ENCODE measurements at places on chromosomes 3 and 15.

GRCh38 chr3:155664925-155665695 lies 79.8 kb downstream of the PLCH1 start:
- no peak for DNase-seq

GRCh38 chr15:58852347-58852746 lies 81.1 kb downstream of the SLTM start:
- DNase-seq: no peak

GRCh38 chr15:70182858-70183695 lies 85.4 kb upstream of the TLE3 start:
- no peak for DNase-seq

DNA sequence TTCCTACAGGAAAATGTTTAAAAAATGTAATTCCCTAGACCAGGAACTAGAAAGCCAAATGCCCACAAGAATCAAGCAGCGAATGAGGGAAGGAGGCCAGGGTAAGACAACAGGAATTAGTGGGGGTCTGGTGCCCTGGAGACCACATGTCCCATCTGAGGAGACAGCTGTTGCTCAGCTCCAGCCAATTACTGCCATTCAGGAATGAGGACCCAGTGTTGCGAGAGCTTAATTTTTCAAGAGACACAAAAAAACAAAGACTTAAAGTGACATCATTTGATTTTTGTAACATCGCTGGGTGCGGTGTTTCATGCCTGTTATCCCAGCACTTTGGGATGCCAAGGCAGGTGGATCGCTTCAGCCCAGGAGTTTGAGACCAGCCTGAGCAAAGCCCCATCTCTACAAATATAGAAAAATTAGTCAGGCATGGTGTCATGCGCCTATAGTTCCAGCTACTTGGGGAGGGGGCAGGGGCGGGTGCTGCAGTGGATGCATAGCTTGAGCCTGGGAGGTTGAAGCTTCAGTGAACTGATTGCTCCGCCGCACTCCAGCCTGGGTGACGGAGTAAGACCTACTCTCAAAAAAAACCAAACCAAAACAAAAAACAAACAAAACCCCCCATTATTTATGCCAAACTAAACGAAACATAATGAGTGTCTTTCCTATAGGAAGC lies 52.8 kb upstream of the LRIG1 start:
- DNase-seq: peak; percentile 40

DNA sequence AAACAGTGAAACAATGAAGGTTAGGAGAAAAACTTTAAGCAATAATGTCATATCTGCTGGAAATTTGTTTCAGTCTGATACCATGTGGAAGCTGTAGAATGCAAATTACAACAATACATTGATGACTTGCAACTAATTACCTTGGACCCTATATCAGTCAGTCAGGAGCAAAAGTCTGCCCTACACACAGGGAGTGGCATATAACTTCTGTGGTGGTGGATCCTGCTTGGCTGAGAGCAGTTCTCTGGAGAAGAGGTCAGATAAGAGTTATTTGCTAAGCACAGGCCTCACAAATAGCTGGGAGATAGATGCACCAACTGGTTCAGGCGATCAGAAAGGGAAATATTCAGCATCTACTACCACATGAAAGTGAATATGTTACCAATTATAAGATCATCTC lies 1364.6 kb upstream of the EPHA6 start:
- DNase-seq: no peak

DNA sequence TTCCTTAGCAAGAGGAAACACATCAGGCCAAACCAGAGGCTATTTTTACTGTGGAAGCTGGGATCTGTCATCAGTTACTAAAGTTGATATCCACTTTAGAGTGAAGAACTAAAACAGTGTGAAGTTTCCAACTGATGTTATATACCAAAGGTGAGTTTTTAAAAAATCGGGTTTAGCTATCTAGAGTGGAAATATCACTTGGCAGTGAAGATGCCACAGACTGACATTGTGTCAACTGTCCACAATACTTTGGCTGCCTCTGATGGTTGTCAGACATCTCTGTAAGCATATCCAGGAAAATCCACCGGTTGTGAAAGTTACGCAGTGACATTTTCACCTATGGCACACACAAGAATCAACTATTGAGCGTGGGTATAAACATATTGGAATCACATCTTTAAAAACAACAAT lies 9.2 kb downstream of the ZIC1 start:
- DNase-seq: no peak

- DNase-seq: no peak
Observed at GRCh38 chr3:149188494-149188893, 33.1 kb downstream of the CP start.

DNA sequence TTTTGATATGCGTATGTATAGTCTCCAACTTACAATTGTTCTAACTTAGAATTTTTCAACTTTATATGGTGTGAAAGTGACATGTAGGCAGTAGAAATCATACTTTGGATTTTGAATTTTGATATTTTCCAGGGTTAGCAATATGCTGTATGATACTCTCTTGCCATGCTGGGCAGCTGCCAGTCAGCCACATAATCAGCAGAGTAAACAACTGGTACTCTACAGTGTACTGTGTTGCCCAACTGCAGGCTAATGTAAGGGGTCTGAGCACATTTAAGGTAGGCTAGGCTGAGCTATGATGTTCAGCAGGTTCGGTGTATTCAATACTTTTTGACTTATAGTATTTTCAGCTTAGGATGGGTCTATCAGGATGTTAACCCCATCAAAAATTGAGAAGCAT lies 52.0 kb upstream of the RYK start:
- no peak for DNase-seq
